ENCODE measurements at places on chromosomes 12 and 14.

GRCh38 chr14:93047661-93048060 is 68.1 kb downstream of the ITPK1 start:
- DNase-seq: no peak

DNA sequence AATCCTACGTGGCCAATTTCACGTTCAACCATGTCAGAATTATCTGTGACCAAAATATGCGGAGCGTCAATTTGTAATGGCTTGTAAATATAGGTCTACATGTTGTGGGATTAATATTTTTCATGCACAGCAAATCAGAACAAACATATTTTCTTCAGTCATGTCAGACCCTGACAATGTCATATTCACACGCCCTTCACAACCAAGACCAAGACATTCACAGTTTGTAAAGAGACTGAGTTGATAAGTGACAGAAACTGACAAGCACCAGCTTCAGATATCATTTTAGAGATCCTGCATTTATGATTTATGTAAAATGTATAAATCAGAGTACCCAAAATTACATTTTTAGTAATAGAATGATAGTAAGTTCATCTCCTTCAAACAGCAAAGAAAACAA is 57.3 kb upstream of the NOVA1 start:
- DNase-seq: no peak

DNA sequence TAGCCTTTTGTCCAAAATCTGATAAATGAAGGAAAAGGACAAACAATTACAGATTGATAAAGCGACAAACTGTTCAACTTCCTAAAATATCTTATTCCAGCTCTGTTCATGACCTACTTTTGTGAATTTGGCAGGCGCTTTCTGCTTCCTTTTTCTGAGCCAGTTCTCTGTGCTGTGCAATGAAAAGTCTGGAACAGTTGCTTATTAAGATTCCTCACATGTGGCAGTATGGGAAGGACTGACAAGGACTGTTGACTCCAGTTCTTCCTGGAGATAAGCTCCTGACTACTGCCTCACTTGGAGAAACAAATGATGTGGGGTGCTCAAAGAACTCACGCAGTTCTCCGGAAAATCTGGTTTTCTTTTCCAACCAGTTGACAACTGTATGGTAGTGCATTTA is 58.3 kb upstream of the ANP32D start:
- DNase-seq: no peak

- no peak for DNase-seq
These were observed 861 bp downstream of the IL26 start for GRCh38 chr12:68224613-68225285.

GRCh38 chr12:106918746-106919145 is 37.0 kb upstream of the TMEM263 start:
- DNase-seq: no peak

DNA sequence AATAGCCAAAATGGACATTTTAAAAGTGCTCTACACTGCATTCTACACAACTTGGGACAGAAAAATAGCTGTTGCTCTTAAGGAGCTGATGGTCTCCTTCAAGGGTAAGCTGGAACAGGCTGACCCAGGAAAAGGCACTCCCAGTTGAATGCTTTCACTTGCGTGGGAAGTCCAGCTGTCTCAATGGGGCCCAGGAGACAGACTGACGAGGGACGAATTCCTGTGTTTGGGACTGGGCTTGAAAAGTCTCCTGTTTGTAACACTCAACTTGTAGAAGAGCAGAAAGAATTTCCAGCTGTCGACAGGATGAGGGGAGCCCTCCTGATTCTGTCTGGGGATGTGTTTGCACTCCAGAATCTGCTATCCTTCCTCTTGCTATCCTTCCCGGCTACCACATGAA is 180.8 kb downstream of the ZFP36L1 start:
- no peak for DNase-seq

DNA sequence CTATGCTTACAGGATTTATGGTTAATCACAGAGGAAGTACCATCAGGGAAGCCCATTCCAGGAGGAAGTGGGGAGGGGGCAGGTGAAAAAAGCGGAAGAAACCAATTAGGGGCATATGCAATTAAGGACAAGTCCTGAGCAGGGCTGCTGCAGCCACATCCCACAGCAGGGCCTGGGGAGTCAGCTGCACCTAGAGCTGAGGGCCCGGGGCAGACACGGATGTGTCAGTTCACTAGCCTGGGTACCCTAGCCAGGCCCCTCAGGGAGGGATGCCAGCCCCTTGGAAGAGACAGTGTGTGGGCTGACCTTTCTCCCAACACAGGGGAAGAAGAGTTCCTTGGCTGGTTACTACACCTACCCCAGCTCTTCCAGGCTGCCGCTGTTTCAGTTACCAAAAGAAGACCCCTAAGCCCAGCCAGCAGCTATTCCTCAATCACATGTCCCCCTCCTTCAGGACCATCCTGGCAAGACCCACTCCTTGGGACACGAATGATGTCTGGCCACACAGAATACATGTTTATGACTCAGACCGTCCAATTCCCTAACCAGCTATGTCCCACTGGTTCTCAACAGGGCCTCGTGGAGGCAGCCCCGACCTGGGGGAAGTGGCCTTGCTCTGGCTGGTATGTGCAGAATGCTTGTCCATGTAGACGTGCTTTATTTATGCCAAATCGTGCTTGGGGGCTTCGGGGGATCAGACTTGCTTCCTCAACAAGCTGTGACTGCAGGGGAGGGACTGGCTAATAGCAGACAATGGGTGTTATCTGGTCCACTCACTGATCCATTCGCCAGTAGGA is 133.7 kb upstream of the RTL1 start:
- DNase-seq: no peak

- no peak for DNase-seq
These were observed 4.8 kb downstream of the KITLG start for GRCh38 chr12:88575361-88575970.

DNA sequence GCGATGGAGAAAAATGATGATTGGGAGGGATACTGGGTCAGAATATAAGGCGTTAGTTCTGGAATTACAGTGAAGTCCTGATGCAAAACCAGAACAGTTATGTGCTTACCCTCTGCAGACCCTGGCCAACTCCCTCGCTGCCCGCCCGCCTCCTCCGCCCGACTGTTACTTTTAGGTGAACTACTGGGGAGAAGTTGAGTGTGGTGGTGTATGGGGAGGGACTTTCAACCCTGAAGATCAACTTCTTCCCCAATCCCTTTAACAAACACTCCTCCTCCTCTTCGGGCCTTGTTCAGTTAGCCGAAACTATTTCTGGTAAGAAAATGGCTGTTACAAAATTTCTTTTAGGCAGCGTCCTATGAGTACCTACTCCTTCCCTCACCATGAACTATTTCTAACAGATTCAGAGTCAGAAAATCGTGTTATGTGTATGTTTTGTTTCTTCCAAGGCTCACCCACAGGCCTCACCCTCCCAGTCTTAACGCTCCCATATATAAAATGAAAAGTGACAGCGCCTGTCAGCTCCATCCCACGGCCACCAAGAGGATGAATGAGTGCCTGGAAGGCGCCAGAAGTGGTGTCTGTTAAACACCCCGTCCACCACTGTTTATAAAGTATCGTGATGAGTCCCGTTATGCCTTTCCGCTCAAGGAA is 1.3 kb downstream of the FBXO33 start:
- no peak for DNase-seq

- DNase-seq: no peak
These were observed 476.2 kb downstream of the FSCB start for GRCh38 chr14:44030831-44031383.

GRCh38 chr12:120849765-120850164 is 54.4 kb downstream of the SPPL3 start:
- no peak for DNase-seq

GRCh38 chr12:26122681-26123481 is 2.0 kb downstream of the BHLHE41 start:
- no peak for DNase-seq

DNA sequence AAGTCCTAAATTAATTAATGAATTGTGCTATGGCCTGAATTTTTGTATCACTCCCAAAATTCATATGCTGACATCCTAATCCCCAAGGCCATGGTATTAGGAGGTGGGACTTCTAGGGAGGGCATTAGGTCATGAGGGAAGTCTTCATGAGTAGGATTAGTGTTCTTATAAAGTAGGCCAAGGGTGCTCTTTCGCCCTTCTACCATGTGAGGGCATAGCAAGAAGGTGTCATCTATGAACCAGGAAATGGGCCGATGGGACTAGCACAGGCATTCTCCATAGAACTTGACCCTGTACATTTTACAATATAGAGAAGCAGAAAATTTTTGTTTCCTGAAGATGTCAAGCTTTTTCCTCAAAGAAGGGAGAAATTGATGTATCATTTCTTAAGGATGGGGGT is 12.5 kb downstream of the SYT10 start:
- no peak for DNase-seq

- no peak for DNase-seq
These were observed 27.4 kb upstream of the RASSF3 start for GRCh38 chr12:64582862-64583261.

DNA sequence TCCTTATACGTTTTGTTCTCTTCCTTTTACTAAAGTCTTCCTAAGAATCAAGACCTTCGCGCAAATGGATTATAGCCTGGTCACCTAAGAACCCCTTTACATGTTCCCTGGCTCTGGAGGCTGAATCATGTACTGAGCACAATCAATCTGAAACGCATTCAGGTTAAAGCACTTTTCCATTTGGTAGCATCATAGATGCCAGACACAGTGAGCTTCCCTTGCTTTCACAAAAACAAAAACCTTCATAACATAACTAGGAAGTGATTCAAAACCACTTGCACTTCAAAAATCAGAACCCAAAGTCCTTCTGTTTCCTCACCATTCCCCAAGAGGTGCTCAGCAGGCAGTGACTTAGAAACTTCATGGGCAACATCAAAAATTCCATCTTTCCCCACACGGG is 105.4 kb downstream of the CRACR2A start:
- DNase-seq: no peak

GRCh38 chr14:72443991-72444441 is 449.9 kb downstream of the DPF3 start:
- DNase-seq: no peak

DNA sequence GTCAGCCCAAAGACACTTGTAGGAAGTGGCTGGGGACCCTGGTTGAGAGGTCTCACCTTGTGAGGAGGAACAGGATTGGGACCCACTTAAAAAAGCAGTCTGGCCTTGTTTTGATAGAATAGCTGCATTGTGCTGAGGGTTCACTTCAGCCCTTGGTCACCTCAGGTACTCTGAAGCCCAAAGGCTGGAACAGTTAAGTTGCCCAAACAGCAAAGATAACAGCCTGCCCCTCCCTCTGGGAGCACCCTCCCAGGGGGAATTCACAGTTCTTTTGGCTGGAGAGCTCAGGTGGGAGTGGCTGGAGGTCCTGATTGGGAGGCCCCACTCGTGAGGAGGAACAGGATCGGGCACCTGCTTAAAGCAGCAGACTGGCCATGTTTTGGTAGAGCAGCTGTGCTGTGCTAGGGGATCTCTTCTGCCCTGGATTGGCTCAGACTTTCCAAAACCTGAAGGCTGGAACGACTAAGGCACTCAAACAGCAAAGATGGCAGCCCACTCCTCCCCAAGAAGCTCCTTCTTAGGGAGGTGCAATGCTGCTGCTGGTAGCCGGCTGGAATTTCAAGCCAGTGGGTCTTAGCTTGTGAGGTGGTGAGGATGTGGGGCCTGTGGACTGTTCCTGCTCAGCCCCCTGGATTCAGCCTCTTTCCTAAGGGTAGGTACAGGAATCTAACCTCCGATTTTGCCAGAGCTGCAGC is 143.8 kb upstream of the SLC38A2 start:
- DNase-seq: no peak

DNA sequence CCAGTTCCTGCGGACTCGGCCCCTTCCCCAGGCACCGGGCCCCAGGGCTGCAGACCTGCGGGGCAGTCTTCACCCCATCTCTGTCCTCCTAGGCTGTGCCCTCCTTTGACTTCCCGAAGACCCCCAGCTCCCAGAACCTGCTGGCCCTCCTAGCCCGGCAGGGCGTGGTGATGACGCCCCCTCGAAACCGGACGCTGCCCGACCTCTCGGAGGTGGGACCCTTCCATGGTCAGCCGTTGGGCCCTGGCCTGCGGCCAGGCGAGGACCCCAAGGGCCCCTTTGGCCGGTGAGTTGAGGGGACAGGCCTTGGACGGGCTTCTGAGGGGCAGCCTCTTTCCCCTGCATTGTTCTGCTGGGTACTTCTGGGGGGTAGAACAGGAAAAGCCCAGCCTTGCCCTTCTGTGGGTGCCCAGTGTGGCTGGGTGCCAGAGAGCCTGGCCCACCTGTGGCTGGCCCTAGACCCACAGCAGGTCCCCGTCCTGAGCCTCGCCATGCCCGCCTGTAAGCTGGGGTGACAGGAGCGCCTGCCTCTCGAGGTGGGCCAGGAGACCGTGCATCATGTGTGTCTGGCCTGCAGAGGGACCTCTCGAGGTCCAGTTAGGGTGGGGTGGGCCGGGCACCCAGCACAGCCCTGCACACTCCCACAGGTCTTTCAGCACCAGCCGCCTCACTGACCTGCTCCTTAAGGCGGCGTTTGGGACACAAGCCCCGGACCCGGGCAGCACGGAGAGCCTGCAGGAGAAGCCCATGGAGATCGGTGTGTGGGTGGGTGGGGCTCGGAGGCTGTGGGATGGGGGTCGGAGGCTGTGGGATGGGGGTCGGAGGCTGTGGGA is 12.6 kb upstream of the PUS1 start:
- no peak for DNase-seq

GRCh38 chr12:124389138-124389724 is 94.3 kb downstream of the RFLNA start:
- peak; percentile 18 for DNase-seq

GRCh38 chr14:32370714-32371113 is 41.6 kb downstream of the AKAP6 start:
- no peak for DNase-seq

DNA sequence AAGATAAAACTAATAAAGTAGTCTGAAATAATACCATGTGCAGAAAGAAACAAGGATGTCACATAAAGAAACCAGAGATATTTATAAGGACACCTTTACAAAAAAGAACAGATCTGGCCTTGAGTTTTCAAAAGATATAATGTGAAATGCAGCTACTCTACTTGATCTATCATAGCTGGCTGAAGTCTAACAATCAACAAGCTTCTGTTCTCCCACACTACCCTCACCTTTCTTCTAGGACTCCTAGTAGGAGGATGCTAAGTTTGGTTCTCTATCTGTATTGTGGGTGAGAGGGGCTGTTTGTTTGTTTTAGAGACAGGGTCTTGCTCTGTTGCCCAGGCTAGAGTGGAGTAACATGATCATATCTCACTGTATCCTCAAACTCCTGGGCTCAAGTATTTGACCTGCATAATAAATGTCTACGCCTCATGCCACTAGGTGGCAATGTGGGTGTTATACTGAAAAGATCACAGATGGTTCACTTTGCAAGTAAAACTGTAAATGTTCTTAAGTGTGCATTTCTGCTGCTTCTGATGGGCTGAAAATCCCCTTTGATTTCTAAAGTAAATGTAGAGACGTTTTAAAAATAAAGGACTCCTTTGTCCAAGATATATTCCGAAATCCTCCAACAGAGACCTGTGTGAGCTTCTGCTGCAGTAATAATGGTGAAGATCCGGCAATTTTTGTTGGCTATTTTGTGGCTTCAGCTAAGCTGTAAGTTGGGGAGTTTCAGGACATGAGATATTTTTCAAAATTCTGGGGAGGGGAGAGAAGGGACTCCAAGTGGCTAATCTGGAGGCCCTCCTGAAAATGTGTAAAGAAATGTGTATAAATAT is 269.3 kb downstream of the DAD1 start:
- no peak for DNase-seq
